HS-27A (cell line): ENCODE measurements at places on chromosomes 1 and 21.

DNA sequence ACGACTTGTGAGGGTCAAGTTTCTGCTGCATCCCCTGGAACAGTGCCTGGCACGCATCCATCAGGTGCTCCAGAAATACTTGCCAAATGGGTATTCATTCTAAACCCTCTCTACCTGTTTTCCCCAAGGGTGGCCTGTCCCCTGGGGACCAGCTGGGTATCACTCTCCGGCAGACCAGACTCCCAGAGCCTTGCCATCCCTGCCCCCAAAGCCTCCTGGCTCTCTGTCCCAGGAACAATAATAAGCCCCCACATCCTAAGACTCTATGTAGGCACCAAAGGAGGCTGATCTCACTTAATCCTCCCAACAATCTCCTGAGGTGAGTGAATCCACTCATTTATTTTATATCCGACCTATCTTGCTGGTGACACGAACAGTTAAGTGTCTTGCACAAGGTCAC is 96.7 kb downstream of the MRPL37 start:
- DNase-seq, result no peak

DNA sequence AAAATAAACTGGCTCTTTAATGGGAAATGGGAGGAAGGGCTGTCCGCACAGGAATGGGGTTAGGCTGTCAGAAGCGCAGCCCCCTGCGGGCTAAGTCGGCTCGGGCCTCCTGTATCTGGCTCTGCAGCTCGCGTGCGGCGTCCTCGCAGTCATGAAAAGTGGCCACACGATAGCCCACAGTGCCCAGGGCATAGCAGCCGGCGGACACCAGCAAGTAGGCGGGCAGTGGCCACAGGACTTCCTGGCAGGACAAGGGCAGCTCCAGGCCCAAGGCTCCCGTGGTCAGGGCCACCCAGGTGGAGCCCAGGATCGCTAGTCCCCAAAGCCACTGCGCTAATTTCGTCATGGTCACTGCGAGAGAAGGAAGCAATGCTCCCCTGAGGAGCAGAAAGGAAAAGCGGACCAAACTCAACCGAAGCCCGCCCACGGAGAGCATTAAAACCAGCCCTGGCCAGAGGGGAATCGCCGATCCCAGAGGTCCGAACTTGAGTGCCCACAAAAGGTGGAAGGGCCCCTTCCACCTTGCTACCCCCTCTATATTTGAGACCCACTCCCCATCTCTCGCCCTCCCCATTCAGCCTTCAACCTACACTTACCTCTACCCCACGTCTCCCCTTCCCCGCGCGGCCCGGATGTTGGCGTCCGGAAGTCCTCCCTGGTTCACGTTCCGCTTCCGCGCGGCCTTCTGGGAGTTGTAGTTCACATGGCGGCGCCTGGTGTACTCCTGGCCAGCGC is at the start of gene DPM3:
Gene DPM3, minus strand, starts transcription at position 637 of the 735 bp plus-strand sequence. Its CDS starts 291 bp downstream, at position 346.
- DNase-seq, result peak; percentile 40

DNA sequence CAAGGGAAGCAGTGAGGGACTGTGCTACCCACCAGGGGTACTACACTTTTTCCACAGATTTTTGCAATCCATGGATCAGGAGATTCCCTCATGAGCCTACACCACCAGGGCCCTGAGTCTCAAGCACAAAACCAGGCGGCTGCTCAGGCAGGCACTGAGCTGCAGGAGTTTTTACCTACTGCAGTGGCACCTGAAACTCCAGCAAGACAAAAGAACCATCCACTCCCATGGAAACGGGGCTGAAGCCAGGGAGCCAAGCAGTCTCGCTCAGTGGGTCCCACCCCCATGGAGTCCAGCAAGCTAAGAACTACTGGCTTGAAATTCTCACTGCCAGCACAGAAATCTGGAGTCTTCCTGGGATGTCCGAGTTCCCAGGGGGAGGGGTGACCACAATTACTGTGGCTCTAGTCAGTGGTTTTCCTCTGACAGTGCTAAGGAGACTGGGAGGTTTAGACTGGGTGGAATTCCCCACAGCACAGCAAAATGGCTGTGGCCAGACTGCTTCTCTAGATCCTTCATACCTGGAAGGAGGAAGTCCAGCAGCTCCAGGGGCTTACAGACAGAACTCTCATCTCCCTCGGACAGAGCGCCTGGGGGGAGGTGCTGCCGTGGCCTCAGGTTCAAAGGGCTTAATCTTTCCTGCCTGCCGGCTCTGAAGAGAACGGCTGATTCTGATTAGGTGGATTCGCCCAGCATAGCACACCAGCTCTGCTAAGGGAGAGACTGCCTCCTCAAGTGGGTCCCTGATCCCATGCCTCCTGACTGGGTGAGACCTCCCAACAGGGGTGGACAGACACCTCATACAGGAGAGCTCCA is 437.8 kb downstream of the LTN1 start:
- DNase-seq, result no peak

GRCh38 chr1:178354816-178355215 is 141.9 kb downstream of the CLEC20A start:
- peak; percentile 41 for DNase-seq

DNA sequence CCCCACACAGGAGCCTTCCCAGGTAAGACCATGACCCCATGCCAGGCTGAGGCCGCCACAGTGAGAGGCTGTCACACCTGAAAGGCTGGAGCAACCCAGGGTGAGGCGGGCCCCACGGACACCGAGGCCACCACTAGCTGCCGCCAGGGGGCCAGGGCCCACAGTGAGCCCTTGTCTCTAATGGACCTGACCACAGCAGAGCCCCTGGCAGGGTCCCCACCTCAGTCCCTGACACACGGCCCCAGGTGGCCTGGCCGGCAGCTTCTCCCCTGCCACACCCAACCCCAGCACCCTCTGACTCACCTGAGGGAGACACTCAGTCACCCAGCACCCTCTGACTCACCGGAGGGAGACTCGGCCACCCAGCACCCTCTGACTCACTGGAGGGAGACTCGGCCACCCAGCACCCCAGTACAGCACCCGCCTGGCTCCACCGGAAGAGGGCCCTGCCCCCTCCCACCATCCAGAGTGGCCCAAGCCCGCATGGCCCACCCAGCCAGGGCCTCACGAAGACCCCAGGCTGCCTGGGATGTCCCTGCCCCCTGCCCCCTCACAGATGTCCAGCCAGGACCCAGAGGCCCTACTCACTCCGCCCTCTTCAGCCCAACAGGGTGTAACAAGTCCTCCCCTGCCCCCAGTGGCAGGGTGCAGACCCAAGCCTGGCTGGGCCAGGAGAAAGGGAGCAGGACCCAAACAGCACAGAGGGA is 4.4 kb downstream of the DVL1 start:
- peak; percentile 86 for DNase-seq

- DNase-seq, result no peak
Observed at GRCh38 chr1:151009206-151009587, 948 bp downstream of the PRUNE1 start.

DNA sequence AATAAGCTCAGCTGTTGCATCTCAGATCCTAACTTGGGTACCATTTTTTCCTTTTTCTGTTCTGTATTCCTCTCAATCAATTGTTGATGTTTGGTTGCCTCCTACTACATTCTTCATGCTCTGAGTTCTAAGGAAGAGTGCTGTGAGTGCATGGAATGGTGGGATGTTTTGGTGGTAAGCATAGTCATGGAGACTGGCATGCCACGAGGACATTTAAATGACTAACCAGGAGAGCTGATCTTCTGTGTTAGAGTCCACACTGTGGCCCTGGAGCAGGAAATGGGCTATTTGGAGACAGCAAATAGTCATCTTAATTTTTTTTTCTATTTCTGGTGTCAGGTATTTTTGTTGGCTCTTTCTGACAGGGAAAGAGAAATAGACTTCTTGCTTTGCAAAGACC is 69.5 kb upstream of the HSD17B7 start:
- DNase-seq, result no peak

GRCh38 chr21:37368541-37369279 is 2.1 kb downstream of the DYRK1A start:
- DNase-seq, result no peak

DNA sequence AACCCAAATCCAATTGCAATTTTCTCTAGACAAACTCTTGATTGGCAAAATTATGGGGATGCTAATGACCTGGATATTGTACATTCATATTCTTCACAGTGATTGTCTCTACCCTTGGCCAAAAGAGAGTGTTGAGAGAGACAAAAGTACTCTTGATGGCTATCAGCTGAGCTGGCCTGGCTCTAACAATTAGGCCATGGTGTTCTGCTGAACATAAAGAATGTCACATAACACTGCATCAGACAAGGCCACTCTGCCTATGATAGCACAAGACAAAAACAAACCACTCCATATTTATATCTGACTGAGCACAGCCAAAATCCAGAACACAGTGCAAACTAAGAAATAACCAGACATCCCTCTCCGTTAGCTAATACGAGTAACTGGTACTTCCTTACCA is 101.7 kb downstream of the ADAMTS1 start:
- DNase-seq, result no peak

- no peak for DNase-seq
Observed at GRCh38 chr1:17270891-17271765, 22.2 kb downstream of the PADI3 start.

DNA sequence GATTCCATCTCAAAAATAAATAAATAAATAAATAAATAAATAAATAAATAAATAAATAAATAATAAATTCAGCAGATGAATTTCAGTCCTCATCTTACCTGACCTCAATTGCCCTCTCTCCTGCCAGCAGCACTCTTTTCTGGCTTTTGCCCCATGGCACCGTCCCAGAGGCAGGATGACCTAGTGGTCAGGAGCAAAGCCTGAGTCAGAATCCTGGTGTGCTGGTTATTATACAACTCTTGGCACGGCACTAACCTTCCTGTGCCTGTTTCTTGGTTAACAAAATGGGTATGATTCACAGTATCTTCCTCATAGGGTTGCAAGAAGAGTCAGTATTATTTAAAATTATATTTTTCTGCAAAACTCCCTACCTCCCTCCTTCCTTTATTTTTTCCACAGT is 43.0 kb downstream of the NKAIN1 start:
- no peak for DNase-seq

DNA sequence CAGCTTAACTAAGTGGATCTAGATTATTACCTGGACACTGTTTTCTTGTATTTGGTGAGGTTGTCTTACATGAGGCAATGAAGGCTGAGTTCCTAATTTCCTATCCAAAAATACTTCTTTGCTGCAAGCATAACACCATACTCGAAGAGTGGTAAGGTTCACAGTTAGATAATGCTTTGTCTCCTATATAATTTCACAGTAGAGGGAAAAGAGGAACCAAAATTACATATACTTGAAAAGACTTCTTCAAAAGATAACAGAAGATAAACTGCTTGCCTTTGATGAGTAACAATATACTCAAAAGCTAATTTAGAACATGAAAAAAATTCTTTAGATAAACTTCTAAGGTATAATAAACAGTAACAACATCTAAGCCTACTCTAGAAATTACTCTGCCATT is 20.4 kb downstream of the USP33 start:
- DNase-seq, result no peak

GRCh38 chr1:230113593-230114236 is 46.7 kb downstream of the GALNT2 start:
- DNase-seq, result peak; percentile 67

DNA sequence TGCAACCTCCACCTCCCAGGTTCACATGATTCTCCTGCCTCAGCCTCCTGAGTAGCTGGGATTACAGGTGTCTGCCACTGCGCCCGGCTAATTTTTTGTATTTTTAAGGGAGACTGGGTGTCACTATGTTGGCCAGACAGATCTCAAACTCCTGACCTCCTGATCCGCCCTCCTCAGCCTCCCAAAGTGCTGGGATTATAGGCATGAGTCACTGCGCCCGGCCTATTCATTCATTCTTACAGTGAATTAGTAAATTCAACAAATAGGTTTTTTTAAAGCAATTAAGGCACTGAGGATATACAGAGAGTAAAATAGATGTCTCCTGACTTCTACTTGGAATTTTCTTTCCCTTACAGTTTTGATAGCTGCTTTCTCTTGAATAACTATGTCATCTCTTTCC is 43.5 kb downstream of the CDC42 start:
- no peak for DNase-seq

GRCh38 chr1:166552706-166553105 is 286.6 kb upstream of the POGK start:
- DNase-seq, result no peak

DNA sequence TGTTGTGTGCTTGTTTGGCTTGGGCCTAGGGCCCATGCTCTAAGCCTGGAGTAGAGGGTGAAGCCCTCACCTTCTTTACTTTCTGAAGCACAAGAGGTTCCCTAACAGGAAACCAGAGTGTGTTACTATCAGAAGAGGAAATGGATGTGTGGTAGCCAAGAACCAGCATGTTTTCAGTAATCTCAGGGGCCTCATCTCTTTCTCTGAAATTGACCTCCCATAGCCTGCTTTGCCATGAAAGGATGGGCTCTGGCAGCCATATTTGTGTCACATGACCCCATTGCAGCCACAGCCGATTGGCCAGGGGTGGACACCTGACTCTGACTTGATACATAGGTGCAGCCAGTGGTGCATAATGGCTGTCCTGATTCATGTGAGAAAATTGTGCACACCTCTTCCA is 18.6 kb downstream of the A3GALT2 start:
- no peak for DNase-seq

DNA sequence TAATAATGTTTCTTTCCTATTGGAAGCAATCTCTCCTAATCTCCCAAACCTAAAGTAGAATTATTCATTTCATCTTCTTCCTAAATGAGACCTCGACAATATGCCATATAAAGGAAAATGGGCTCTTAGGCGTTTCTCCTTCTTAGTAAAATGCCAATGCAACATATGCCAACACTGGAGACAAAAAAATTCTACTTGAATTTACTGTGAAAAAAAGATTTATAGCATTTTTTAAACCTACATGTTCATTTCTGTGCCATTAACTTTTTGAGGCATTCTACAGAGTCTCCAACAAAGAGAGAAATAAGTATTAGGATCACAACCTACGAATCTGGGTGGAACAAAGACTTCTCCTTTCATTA is 1.3 kb downstream of the WDR47 start:
- no peak for DNase-seq

- no peak for DNase-seq
Observed at GRCh38 chr1:216916890-216917438, 193.7 kb upstream of the ESRRG start.

- no peak for DNase-seq
Observed at GRCh38 chr1:110361856-110362255, 22.7 kb downstream of the RBM15 start.

- DNase-seq, result no peak
Observed at GRCh38 chr1:17123196-17124045, 4.2 kb upstream of the PADI2 start.

- DNase-seq, result no peak
Observed at GRCh38 chr1:184562806-184563205, 176.0 kb downstream of the C1orf21 start.

GRCh38 chr1:226364901-226365565 is 42.9 kb downstream of the PARP1 start:
- no peak for DNase-seq

DNA sequence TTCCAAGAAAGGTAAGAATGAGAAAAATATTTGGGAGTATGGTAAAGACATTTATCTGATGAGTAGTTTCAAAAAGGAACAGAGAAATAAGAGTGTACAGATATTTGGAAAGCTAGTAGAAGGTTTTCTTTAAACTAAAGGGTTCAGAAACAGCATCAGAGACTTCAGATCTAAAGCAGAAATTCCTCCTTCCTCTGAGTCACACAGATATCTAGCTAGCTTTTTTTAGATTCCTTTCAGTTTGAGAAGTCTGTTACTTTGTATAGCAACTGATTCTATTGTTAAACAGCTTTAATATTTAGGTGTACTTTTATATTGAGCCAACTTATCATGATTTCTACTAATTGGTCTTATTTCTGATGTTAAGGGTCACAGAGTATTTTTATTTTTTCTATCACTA is 4.7 kb downstream of the AMY2B start:
- DNase-seq, result no peak
